ENCODE measurements at places on chromosomes 5 and 9.

DNA sequence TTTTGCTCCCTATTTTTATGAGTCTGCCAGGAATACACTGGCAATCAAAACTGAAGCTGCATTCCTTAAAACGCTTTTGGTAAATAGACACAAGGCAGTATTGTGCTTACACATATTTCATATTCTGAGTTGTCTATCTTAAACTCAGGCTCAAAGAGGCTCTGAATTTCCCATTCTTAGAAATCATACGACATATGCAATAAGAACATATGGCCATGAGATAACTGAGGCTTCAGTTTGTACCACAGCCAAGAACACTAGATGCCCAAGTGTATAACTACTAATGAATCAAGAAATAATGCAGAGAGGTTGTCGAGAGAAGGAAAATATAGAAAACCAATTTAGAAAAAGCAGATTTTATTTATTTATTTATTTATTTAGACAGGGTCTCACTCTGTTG is 357.4 kb downstream of the NDUFS4 start:
- no peak for DNase-seq

DNA sequence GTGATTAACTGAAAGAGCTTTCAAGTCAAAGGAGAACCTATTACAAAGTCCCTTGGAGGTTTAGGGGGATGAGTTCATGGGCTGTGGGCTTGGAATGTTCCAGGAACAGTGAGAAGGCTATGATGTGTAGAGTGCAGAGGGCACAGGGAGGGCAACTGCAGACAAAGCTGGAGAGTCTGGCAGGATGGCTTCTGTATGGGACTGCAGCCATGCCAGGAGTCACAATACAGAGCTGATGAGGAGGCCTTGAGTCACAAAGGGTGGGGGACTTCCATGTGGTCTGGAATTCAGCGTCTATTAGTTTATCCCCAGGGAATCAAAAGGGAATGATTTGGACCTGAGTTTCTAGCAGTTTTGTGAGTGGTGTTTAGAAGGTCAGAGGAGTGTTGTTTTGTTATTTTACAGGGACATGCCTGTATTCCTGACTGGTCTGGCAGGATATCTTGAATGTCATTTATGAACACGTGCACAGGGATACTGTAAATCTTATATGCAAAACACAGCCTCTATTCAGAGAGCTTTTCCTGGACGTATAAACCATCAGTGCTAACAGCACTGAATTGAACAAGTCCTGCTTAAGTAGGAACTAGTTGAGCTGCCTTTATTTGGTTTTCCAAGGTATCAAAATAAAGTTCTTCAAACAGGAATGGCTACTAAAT is 14.3 kb upstream of the TEK start:
- no peak for DNase-seq

- peak; percentile 44 for DNase-seq
Observed at GRCh38 chr9:134698587-134699342, 57.2 kb downstream of the COL5A1 start.

DNA sequence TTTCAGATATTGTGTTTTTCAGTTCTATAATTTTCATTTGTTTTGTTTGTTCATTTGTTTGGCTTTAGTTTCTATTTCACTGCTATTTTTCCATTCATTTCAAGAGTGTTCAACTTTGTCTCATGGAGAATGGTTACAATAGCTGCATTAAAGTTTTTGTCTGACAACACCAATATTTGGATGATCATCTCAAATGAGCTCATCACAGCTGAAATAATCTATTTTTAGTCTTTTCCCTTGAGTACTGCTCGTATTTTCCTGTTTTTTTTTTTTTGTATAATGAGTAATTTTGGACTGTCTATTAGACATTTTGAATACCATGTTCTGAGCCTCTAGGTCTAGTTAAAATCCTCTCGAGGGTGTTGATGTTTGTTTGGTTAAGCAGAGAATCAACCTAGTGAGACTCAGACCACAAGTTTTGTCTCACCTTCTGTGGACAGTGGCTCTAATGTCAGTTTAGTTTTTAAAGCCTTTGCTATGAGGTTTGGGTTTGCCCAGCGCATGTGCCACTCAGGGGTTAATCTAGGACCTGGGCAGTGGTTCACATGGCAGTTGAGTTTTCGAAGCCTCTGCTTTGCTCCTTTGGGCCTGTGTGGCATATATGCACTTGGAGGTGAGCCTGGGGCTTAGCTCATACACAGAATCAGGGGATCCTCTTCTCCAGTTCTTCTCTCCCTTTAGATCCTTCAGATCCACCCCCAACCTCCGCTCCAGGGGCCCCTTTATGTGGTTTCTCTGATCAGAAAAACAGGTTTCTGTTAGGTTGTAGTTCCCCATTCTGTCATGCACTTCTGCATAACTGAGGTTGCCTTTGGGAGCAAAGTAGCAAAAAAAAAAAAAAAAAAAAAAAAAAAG is 79.8 kb downstream of the ARSB start:
- no peak for DNase-seq

DNA sequence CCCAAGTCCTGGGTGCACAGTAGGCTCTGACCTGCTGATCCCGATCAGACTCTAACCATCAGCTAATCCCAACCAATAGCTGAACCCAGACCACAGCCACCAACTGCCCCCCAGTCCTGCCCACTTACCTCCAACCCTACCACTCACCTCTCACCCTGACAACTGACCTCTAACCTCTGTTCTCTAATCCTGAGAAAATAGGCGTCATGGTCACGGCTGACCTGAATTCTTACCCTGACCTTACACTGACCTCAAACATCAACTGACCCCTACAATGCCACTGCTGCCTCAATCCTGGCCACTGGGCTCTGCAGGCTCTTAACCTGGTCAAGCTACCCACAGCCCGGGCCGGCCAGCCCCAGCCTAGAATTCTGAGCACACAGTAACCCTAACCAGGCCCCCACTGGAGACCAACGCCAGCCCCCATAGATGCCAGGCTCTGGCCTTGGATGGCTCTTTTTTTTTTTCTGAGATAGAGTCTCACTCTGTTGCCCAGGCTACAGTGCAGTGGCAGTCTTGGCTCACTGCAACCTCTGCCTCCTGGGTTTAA is 63.8 kb upstream of the ASS1 start:
- DNase-seq: no peak

DNA sequence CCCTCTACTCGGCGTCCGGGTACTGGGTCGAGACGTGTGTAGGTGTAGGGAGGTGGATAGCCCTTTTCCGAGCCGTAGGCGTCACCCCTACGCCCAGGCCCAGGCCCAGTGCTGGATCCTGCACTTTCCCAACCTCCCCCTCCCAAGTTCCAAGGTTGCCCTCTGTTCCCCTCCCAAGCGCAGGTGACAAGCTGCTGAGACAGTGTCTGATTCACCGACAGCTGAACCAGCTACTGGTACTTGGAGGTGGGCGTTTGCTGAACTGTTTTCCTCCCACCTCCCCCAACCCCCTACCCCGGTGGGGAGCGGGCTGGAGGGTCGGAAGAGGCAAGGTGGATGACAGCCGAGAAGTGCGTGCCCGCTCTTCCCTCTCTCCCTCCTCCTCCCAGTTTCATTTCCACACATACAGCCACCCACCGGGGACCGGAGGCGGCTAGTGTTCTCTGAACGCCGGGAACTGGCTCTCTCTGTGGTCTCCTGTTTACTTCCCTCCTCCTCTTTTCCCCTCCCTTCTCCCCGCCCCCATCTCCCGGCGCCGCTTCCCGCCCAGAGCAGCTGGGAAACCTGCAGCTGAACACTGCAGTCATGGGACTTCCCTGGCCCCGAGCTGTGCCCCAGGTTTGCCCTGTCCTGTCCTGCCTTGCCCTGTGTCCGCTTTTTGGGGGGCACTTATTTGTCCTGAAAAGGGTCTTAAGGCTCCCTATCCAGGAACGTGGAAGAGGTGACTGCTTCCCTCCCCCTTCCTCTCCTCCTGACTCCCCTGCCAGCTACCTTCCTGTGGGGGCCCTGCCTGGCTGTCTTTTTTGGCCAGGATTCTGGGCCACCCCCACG is 6.2 kb upstream of the KLF9 start:
- peak; percentile 80 for DNase-seq

DNA sequence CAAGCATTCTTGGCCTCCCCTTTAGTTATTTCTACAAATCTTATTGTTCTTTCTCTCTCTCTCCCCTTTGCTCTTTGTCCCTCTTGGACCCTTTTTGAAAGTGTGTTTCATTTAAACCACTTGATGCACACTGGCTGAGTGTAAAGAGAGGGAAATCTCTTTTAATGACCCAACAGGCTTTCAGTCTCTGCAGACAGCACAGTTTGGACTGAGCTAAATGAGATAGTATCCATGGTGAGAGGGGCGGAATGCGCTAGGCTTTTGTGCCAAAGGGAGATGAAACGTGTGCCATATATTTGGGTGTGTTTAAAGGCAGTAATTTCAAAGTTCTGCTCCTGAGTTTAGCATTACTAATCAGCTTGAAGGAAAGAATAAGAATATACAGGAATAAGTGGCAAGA is 184.9 kb downstream of the PCSK1 start:
- no peak for DNase-seq

DNA sequence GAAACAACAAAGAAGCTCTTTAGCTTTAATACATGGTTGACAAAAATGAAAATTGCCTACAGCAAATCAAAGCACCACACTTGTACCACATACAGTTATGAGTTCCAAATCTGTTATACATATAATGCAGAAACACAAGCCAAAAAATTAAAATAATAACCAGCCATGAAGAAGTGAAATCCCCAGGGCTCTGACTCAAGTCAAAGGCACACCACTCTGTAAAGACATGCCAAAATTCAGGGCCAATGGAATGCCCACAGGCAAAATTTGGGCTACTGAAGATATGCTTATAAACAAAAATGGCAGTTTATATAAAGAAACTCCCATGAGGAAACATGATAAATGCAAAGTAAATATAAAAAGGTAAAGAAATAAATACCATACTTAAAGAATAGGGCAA is 29.0 kb downstream of the THBS4 start:
- no peak for DNase-seq

- DNase-seq: no peak
Observed at GRCh38 chr5:116671211-116671736, 96.7 kb upstream of the SEMA6A start.

DNA sequence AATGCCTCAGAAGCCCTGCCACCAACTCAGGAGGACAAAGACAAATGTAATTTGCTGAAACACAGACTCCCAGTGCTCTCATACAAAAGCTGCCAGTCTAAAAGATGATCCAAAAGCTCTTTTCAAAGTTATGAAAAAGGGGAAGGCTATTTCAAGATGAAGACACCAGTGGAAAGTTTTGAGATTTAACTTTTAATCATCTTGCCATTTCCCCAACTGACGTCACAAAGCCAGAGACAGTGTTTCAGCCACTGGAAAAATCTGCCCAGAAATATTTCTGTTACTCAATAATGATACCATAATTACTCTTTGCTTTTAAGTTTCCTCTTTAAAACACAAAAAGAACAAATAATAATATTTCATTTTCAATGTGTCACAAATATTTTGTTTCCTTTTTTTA is 20.9 kb downstream of the ENG start:
- DNase-seq: no peak

- no peak for DNase-seq
Observed at GRCh38 chr9:135372036-135372435, 107.5 kb upstream of the PPP1R26 start.

DNA sequence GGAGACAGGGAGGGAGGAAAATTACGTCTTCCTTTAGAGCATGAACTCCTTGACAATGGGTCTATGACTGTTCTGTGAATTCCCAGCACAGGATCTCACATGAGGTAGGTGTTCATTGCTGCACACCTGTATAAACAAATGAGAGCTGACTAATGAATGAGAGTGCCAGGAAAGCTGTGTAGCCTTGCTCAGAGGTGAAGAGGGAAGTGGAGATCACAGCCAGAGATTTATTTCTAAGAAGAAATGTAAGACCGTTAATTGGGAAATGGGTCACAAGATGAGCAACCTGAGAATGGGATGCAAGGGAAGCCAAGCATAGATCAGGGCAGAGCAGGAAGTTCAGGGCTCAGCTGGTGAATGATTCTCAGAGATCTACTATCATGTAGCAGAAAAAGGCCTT is 295.1 kb downstream of the CDK5RAP2 start:
- DNase-seq: no peak

GRCh38 chr5:137221943-137222342 is 277.2 kb downstream of the SPOCK1 start:
- DNase-seq: no peak

GRCh38 chr5:44875661-44876605 is 67.2 kb downstream of the MRPS30 start:
- DNase-seq: no peak

- no peak for DNase-seq
Observed at GRCh38 chr9:6630502-6631206, 14.9 kb downstream of the GLDC start.

DNA sequence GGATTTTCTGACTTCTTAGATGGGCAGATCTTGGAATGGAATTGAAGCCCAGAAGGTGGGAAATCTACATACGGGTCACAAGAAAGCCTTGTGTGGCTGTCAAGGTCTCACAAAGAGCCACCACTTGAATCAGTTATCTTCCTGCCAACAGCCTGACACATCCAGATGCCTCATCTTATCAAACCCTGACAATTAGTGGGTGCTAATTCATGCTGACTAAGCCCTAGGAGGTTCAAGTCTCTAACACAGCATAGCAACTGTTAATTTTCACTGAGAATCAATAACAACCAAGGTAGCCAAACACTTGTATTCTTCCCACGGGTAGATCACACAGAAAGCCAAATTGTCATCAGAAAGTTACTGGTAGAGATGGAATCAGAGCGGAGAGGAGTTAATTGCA is 222.2 kb downstream of the TMEM167A start:
- no peak for DNase-seq

GRCh38 chr9:35537913-35538312 is 48.0 kb downstream of the RUSC2 start:
- no peak for DNase-seq

DNA sequence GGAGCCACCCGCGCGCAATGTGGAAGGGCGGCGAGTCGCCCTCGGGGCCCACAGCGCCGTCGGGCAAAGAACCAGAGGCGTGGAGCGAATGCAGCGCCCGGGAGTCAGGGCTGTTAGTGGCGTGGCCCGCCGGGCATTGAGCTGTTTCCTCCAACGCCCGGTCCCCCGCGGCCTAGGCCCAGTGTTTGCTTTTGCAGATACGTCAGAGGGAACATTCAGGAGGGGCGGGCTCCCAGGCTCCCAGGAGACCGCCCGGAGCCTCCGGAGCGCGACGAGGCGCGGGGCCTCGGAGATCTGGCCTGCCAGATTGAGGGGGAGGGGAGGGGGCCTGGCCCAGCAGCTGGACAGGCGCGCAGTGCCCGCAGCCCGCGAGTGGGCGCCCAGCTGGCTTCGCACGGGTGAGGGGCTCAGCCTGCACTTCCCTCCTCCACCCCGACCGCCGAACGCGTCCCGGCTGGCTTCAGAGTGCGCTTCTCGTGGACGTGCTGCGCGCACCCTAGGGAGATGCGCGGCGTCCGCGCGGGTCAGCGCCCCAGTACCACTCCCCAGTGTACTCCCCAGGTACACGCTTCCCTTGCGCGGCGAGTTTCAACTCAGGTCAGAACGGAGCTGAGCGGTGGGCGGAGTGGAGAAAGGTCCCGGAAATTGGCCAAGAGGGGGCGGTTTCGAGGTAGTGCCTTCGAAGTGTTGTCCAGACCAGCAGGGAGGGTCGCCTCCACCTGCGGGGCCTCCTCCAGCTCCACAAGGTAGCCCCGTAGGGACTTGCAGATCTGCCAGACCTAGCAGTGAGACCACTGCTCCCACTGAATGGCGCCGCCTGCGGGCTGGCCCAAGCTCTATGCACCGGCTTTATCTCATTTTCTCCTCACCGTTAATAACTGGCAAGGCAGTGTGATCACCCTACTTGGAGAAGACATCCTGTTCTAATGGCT is 130.4 kb downstream of the TMEM174 start:
- no peak for DNase-seq

- no peak for DNase-seq
Observed at GRCh38 chr9:5569409-5569808, 59.1 kb downstream of the PDCD1LG2 start.

- DNase-seq: no peak
Observed at GRCh38 chr9:127541865-127542264, 70.2 kb upstream of the STXBP1 start.

Measured in NCI-H1105 treated with DMSO at 0.1 percent for 48 hours (cell line).